Activated T-cell treated with anti-CD3 and anti-CD28 coated beads, Interleukin-2, amount 50 U/mL, for 72 hours (primary cell): ENCODE measurements at places on chromosomes 3 and 15. TPM values are rescaled to one million over a fixed set of nuclear protein-coding genes. Genes with fewer than 3 reads are reported as not detected.

The LIPH gene
- 0.19 TPM for total RNA-seq

The KPNA4 gene
- total RNA-seq, result 78.0 TPM

The ARGFX gene
- not detected for total RNA-seq

The EDC3 gene
- total RNA-seq, result 52.3 TPM

The ATP10A gene
- 21.9 TPM for total RNA-seq

The NLGN1 gene
- total RNA-seq, result not detected

The LIPC gene
- 2.2 TPM for total RNA-seq

The ARL8B gene
- total RNA-seq, result 61.3 TPM

The ZNF660 gene
- 0.50 TPM for total RNA-seq

The HRG gene
- not detected for total RNA-seq

The DNAH12 gene
- total RNA-seq, result 0.26 TPM
